ENCODE measurements at places on chromosomes 5 and 9. TPM values are rescaled to one million over a fixed set of nuclear protein-coding genes. Genes with fewer than 3 reads are reported as not detected.

GRCh38 chr9:109101810-109102209, 17.9 kb downstream of the TMEM245 start:
- peak; percentile 90 for DNase-seq

GRCh38 chr9:136829412-136829811, 12.9 kb upstream of the AJM1 start:
- DNase-seq = no peak

- DNase-seq = no peak
These were observed 337 bp upstream of the DMAC1 start for GRCh38 chr9:7799944-7800285.

- no peak for DNase-seq
These were observed 31.2 kb downstream of the BNIP1 start for GRCh38 chr5:173175523-173175922.

DNA sequence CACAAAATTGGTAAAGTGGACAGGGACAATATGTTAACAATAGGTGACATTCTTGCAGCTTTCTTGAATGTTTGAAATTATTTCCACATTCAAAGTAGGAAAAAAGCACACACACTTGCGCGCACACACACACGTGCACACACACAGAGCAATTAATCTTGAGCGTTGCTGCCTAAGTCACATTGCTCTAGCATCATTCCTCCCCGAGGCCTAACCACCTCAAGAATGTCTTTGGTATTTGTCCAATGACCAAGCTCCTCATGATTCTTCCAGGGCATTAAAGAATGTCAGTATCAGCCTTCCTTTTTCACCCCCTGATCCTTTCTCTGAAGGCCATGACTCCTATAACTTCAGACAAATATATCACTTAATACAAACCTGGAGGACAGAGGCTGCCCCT, 198.1 kb downstream of the NPR3 start:
- peak; percentile 35 for DNase-seq

DNA sequence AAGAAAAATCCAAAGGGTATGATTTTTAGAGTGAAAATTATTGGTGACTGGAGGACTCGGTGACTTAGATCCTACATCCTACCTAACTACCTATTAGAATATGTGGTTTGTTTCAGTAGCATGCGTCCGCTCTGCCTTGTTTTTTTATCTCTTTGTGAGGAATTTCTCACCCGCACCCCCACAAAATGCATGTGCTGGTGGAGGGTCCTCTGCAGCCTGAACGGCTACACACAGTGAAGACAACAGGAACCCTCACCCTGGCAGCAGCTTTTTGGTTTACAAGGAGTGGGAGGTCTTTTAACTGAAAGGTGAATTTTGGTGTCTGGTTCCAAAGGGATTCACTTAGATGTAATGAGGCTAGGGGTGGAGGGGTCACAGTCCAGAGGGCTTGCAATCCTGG, 115.5 kb downstream of the GNA14 start:
- no peak for DNase-seq

- no peak for DNase-seq
These were observed 6.5 kb upstream of the FAM78A start for GRCh38 chr9:131282688-131283422.

GRCh38 chr9:19409401-19410194, 789 bp downstream of the ACER2 start:
- peak; percentile 3 for DNase-seq

YTHDC2 gene
- 14.8 TPM for total RNA-seq

ARID3C gene
- total RNA-seq = 0.19 TPM

IRGM gene
- total RNA-seq = not detected

ARHGEF39 gene
- total RNA-seq = 3.6 TPM

PIP5KL1 gene
- total RNA-seq = 1.6 TPM

SOHLH1 gene
- not detected for total RNA-seq
